ENCODE measurements at places on chromosomes 11 and 22.

- DNase-seq: no peak
Measured at GRCh38 chr11:84722583-84723108, 904.5 kb downstream of the DLG2 start.

DNA sequence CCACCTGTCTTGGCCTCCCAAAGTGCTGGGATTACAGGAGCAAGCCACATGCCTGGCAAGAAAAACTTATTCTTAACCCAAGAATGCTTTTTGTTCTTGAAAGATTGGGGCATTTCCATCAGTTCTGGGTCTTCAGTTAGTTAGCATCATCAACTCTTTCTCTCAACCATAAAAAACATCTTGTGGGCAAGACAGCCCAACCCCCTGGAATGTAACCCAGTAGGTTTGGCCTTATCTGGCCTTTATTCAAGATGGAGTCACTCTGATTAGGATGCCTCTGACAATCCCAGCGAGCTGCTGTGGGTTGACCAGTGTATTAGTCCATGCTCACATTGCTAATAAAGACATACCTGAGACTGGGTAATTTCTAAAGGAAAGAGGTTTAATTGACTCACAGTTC lies 9.2 kb upstream of the TPCN2 start:
- DNase-seq: no peak

- DNase-seq: no peak
Measured at GRCh38 chr11:103029401-103029800, 62.6 kb downstream of the DCUN1D5 start.

GRCh38 chr11:94922321-94923003 lies 50.9 kb downstream of the CWC15 start:
- DNase-seq: no peak

- DNase-seq: no peak
Measured at GRCh38 chr11:80196041-80196440, 755.2 kb upstream of the TENM4 start.

- DNase-seq: no peak
Measured at GRCh38 chr22:48950151-48950915, 877.3 kb downstream of the BRD1 start.

GRCh38 chr11:64284962-64285884 lies at the start of gene GPR137:
Gene GPR137 (plus strand): TSS chr11:64285848. CDS start chr11:64286525, 677 bp downstream.
- peak; percentile 90 for DNase-seq

GRCh38 chr22:31344578-31345330 lies 1.4 kb downstream of the PATZ1 start:
- no peak for DNase-seq

DNA sequence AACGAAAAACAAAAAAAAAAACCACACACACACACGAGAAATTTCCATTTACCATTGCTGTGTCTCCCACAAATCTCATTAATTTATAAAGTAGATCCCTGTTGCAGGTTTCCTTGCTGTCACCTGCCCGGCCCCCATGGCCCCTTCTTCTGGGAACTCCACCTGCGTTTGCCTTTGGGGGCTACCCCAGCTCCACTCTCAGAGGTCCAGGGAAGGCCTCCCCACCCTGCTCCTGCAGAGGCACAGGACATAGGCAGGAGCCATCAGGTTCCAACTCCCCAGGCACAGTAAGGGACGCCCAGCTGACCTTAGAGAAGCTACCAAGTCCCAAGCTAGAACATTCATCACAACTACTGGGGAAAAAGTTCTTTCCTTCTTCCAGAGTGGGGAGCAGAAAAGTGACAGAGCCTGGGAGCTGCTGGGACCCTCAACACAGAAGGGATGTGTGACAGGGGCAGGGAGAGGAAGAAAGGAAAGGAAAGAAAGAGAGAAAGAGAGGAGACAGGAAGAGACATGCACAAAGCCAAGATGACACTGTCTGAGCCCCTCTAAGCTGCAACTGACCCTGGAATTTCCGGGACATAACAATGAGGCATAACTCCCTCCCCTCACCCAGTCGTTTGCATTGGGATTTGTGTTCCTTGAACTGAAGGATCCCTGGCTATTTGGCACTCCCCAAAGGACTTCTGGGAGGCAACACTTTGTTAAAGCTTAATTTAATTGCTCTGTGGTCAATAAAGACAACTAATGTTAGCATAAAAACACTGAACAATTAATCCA lies 175.7 kb downstream of the SHANK2 start:
- no peak for DNase-seq

DNA sequence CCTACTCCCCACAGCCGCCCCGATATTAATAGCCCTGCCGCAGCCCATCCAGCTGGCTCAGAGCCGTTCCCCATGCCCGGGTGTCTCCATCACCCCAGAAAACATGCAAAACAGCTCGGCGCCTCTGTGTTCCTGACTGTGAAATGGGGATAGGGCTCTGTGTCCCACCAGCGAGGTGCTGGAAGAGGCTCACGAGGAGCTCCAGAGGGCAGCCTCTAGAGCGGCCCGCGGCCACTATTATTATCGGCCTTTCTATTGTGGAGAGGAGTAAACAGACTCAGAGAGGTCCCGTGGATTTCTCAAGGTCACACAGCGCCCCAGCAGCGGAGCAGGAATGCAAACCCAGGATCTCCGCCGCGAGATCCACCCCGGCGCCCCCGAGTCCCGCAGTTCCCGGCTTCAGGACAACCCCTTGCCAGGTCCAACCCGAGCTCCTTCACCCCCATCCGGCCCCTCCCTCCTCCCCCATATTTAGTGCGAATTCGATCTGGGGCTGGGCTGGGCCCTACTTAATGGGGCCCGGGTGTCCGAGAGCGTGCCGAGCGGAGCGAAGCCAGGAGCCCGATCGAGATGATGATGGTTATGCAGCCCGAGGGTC lies at the start of gene ACTN3:
ACTN3 (plus strand) TSS at position 536 of the 598 bp plus-strand sequence; CDS start at position 571, 35 bp downstream.
- no peak for DNase-seq

GRCh38 chr11:127255209-127255608 lies 254.6 kb upstream of the KIRREL3 start:
- DNase-seq: no peak

GRCh38 chr11:14409891-14410290 lies 50.9 kb upstream of the RRAS2 start:
- no peak for DNase-seq

DNA sequence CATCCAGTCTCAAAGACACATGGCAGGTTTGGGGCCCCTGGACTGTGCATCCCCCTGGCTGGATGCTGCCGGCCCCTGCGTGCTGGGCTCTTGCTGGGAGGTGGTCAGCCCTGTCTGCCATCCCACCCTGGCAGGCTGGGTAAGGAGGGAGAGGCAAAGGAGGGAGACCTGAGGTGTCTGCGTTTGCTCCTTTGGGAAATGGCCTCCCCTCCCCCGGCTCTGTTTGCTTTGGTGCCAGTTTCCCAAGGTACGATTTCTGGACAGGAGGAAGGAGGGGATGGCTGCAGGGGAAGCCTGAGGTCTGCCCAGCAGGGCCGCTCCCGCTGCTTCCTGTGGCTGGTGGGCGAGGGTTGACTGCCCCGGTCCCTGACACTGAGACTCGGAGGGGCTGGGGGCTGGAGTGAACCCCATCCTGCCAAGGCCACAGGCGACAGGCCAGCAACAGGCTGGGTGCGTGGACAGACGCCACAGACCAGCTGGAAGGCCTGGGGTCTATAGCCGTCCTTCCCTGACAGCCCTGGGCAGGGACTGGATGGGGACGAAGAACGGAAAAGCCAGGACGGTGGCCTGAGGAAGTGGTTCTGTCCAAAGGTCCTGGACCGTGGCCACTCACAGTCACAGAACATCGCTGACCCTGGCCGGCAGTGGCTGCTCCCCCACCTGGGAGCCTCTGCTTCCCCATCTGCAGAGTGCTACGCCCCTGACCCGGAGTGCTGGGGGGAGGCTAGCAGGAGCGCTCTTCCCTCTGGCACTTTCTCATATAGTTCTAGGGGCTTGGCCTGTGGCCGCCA lies 38.0 kb downstream of the OSBPL5 start:
- DNase-seq: no peak

- DNase-seq: no peak
Measured at GRCh38 chr11:24833573-24833972, 336.7 kb downstream of the LUZP2 start.

- no peak for DNase-seq
Measured at GRCh38 chr22:48226026-48227013, 1463.9 kb downstream of the TBC1D22A start.

- DNase-seq: no peak
Measured at GRCh38 chr11:130159657-130160497, at the start of gene ST14. Gene ST14 (plus strand): TSS chr11:130159782. CDS start chr11:130159980, 198 bp downstream.

- DNase-seq: no peak
Measured at GRCh38 chr22:38490915-38491314, 15.2 kb downstream of the DDX17 start.

GRCh38 chr22:37098976-37099591 lies 10.4 kb downstream of the TMPRSS6 start:
- DNase-seq: no peak

DNA sequence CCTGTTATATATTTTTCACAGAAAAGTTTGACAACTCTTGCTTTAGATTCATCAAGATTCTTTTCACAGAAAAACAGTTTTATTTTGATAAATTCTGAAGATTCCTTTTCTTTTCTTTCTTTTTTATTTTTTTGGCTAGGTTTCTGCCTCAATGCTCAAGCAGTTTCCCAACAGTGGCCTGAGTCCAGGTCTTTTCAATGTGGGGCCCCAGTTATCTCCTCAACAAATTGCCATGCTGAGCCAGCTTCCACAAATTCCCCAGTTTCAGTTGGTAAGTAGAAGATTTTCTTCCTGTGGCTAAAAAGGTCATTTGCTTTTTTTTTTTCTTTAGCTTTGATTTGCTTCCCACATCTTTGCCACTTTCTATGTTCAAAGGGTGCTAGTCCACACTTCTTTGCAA lies 46.0 kb upstream of the ADSL start:
- no peak for DNase-seq

DNA sequence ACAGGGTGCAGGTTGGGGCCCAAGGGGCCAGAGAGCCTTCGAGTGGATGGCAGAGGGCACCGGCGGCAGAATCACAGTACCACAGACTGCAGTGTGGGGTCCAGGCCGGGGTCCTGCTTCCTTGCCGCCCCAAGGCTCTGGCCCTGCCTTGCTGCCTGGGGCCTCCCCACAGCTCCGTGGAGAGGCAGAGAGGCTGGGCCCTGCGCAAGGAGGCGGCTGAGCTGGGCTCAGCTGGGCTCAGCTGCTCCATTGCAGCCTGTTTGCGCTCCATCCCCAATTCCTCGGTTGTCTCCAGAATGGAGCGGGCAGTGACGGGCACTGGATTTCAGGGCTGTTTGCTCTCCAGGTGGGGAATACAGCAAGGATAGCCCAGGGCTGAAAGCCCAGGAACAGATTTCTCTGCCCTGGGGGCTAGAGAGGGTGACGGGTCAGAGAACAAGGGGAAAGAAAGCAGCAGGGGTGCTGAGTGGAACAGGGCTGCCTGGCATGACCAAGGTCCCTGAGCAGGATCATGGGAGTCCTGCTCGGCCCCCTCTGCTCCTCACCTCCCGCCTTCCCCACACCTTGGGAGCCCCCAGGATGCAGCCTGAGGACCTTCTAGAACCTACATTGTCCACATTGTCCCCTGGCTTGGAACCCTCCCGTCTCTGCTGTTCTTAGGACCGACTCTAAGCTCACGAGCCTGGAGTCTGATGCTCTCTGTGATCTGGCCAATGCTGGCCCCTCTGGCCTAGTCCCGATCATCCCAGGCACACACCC lies 18.9 kb downstream of the MRGPRG start:
- DNase-seq: no peak

DNA sequence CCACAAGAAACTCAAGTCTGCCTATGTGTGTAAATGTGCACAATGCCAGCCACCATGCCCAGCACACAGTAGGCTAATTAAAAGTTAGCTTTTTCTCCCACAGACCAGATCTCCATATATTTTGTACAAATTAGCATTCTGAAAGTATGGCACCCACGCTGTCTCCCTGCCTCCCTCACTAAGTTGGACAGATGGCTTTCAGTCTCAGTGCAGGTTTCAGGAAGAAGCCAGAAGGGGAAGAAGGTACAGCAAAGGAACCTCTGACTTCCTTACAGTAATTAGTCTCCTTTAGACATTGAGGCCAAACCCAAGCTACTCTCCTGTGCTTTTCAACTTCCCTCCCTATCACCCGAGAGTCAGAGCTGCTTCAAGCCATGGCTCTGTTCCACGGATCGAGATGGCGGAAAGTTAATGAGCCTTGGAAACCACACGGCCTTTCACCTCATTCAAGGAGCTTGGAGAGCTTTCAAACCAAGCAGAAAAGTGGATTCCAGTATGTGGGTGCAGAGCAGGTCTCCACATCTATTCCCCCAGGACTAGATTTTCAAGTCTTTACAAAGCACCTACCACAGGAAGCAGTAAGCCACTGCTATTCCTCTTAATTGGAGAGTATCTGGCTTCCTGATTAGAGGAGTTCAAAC lies 221.1 kb upstream of the NARS2 start:
- no peak for DNase-seq

- no peak for DNase-seq
Measured at GRCh38 chr22:30871391-30872284, 96.9 kb downstream of the MORC2 start.

DNA sequence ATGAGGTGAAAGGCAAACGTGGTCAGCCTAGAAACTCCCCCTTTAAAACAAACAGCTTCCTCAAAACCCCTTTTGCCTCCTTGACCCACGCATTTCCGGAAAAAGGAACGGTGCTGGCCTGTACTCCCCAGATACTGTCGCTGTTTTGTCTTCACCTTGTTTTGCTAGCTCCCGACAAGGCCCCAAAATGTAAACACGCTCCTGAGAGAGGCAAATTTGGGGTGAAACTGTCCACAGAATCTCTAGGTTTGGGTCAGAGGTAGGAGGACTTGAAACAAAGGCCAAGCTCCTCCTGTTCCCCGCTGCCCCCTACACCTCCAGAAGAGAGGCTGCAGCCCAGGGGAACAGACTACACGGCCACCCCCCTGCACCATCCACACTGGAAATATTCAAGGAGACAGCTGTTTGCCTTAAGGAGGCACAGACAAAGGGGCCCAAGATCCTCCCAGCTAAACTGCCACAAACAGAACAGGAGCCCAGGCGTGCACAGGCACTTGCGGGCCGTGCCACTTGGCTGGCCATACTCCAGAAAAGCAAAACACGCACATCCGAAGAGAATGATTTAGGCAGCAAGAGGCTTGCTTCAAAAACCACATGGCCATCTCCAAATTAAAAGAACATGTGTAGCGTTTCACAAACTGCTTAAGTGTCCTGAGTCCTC lies 160.5 kb upstream of the GRK3 start:
- DNase-seq: no peak

- no peak for DNase-seq
Measured at GRCh38 chr11:101341578-101341977, 212.0 kb upstream of the PGR start.

GRCh38 chr22:20792221-20792965 lies 18.5 kb downstream of the SERPIND1 start:
- no peak for DNase-seq

DNA sequence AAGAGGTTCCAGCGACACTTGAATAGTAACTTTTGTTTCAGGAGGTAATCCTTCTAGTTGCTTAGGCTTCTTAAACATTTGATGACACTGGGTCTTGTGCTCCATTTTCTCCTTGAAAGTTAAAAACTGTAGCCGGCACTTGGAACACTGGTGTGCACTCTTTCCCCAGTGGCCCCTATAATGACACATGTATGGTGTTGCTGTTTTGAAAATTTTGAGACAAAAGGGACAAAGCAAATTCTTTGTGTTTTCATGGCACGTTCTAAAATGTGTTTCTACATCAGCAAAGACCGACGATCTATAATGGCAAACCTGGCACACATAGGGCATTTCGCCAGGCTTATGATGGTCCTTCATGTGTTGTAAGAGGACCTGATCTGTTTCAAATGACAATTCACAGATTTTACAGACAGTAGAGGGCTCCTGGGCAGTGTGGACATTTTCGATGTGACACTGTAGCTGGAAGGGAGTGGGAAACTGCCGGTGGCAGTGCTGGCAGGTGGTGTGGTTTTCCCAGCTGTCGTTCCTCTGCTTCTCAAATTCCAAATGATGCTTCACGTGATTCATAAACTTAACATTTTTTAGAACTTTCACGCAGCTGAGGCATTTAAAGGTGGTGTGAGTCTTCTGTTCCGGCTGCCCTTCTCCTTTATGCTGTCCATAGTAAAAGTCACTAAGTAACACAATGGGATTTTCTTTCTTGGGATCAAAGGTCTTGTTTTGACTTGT lies 20.5 kb downstream of the ZNF280B start:
- DNase-seq: no peak

Data from activated T-cell treated with anti-CD3 and anti-CD28 coated beads for 4 hours (primary cell).